ENCODE measurements at places on chromosomes 5 and 9.

DNA sequence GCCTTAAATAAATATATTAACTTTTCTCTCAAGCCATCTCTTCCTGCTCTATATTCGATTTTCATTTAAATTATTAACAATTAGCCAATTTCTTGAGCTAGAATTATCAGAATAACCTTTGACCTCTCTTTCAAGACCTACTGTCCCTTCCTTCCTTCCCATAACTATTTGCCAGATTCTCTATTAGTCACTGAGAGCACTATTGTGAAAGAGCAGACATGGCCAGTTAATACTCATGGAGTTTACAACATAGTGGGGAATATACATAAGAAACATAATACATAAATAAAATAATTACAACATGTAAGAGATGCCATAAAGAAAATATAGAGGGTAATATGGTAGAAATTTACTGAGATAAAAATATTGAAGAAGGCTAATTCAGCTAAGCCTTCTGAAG, 72.1 kb upstream of the CHD1 start:
- no peak for DNase-seq

GRCh38 chr9:74645007-74645639, 148.0 kb downstream of the RORB start:
- DNase-seq: peak; percentile 7

DNA sequence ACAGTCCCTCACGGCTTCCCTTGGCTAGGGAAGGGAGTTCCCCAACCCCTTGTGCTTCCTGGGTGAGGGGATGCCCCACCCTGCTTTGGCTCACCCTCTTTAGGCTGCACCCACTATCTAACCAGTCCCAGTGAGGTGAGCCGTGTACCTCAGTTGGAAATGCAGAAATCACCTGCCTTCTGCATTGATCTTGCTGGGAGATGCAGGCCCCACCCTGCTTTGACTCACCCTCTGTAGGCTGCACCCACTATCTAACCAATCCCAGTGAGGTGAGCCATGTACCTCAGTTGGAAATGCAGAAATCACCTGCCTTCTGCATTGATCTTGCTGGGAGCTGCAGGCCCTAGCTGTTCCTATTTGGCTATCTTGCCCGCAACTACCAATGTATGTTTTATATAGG, 44.7 kb downstream of the CCL28 start:
- no peak for DNase-seq

DNA sequence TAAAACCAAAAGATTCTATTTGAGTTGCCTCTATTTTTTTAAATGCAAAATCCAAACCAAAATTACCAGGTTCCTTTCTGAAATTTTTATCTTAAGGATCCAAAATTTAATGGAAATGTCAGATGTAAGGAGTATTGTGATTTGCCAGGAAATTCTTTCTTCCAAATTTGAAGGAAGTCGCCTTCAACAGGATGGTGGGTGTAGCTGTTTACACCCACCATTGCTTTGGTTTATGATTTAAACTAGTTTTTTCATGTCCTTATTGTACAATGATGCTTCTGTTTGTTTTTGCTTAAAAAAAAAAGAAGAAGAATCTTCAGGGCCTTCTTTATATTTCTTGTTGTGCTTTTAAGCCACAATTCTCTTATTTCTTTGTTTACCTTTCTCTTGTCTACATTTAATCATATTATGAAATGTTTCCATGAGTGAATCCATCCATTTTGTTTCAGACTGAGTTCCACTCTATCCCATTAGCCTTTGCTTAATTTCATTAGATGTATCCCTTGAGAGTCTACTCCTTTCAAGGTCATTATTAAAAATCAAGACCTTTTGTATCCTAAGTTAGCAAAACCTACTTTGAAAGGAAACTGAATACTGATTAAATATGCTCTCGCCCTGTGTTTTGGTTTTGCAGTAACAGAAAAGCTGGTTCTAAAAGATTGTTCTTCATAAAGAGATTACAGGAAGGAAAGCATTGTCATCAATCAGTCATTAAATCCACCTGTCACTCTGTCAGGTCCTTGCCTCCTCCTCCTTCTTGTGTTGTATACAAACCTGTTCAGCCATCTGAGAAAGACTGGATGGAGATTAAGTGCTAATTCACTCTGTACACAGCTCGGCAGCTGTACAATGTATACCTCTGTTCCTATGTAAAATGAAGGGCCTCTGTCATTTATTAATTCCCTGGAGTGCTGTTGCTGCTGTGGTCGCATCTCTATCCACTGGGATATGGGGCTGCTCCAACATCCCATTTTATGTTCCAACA, 45.5 kb upstream of the SLC2A8 start:
- no peak for DNase-seq

DNA sequence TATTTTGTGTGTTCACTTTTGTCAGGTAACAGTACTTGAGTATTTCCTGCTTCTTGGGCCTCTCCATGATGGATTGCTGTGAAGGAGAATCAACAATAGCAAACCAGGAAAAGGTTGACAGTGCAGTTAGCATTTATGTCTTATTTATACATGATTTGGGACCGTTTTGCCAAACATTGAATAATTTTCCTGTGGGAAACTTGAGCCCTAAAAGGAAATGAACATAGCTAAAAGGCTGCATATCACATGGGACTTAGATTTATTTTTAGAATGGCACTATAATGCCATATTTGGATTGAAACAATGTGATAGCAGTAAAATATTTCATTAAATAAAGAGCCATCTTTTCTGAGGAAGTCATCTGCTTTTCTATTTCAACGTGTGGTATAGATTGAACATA, 15.3 kb downstream of the GPR21 start:
- no peak for DNase-seq

GRCh38 chr5:141883184-141883891, 5.1 kb upstream of the PCDH1 start:
- no peak for DNase-seq

DNA sequence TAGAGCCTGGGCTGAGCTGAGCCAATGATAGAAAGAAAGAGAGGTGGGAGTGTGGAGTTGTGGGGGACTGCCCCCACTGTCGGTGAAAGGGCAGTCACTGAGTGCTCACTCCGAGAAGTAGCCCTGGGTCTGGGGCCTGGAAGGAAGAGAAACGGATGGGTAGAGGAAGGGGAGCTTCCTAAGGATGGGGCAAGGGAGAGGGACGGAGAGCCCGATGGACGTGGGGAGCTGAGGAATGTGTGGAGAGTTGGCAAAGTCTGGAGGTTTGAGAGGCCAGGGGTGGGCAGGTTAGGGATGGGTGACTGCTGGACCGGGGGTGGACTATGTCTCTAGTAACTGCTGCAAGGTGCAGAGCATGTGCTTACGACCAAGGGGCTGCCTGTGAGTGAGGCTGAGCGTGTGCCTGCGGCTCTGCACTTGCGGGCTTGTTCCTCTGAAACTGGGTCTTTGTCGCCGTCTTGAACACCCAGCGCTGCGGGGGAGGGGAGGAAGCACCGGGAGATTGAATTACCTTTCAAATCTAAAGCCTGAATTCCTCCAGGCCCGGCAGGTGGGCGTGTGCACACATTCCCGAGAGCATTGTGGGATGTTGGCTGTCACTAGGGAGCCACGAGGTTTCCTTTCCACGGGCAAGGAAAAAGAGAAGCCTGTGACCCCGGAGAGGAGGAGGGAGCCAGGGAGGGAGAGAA, 76.4 kb upstream of the ARAP3 start:
- no peak for DNase-seq

GRCh38 chr9:70881333-70881732, 240.1 kb downstream of the TRPM3 start:
- no peak for DNase-seq

GRCh38 chr5:112848116-112848811, 12.8 kb upstream of the SRP19 start:
- DNase-seq: peak; percentile 52

DNA sequence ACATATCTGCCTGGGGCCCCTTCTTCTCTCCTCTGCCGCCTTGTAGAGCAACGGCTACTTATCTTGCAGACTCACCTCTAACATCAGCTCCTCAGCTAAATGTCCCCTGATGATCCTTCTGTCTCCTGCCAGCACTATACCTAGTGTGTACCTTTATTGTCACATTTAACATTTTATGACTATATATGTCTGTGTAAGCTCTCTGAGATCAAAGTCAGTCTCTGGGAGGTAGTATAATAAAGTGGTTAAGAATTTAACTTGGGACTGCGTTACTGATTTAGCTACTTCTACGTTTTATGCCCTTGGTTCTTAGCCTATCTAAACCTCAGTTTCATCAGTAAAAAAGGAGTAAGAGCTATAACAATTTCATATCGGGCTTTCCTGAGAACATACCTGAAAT, 2.2 kb downstream of the TMED7 start:
- no peak for DNase-seq

DNA sequence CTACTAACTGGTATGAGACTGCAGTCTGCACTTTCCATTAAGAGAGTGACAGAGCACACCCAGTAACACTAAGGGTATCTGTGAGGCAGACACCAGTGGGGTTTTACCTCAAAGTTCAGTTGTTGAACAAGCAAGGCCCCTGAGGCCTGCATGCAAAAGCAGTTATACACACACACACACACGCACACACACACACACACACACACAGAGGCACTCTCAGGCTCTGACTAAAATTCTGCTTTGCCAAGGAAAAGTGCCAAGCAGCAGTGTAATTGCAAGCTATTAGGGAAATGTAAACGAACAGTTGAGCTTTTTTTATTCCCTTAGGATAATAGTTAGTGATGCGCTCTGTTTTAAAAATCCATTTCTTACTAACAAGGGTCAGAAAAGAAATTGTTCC, 377.1 kb downstream of the SPOCK1 start:
- DNase-seq: no peak

DNA sequence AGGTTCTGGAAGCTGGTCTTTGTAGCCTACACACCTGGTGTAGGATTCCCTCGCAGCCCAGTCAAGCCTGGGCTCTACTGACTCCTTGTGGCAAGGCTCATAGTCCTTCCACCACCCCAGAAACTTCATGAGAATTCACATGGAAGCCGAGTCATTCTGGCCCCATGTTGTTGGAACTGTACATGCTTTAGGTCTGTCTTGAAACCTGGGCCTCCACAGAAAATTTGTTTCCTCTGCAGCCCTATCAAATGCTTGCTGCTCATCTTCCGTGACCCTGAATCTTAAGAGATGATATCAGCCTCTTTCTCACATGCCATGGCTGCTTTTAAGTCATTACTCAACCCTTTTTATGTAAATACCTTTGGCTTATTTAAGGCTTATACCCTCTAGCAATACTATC, 113.4 kb upstream of the GRHPR start:
- peak; percentile 27 for DNase-seq

DNA sequence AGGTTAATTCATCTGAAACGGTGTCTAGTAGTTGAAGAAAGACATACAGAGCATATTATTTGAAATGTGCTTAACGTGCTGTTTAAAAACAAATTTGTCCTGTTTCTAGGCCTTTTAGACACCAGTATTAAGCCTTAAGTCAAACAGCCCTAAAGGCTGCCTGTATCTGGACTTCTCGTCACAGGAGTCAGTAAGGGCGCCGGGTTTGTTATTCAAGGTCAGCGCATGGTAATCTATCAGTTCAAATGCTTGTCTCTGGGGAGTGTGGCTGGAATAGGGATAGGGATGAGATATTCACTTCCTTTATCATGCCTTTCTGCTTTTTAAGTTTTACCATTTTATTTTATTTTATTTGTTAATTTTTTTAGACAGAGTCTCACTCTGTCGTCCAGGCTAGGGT, 9.4 kb upstream of the CNOT6 start:
- no peak for DNase-seq

DNA sequence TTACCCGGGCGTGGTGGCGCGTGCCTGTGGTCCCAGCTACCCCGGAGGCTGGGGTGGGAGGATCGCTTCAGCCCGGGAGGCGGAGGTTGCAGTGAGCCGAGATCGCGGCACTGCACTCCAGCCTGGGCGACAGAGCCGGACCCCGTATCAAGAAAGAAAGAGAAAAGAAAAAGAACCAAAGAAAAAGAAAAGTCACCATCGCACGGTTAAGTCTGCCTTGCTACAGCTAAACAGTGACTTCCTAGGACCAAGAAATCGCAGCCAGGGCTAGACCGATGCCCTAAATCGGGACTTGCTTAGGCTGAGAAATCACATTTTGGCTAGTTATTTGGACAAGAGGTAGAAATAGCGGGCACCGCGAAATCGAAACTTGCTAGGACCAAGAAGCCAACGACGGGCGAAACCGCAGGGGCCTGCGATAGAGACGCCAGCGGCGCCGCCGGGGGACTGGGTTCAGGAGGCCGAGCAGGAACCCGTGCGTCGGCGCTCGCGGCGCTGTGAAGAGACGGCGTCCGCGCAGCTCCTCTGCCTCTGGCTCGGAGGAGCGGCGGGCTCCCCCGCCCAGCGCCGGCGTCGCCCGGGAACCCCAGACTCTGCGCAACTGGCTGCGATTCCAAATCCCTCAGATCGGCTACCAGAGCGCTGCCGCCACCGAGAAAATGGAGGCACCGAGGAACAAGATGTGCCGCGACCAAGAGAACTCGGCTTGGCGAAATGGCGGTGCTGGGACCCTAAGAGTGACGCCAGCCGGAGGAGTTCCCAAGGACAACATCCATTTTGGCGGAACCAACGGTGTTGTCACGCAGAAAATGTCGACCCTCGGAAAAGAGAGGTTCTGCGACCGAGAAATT, 26.1 kb upstream of the ANXA2R start:
- DNase-seq: peak; percentile 58

GRCh38 chr9:347667-348292, 133.1 kb downstream of the DOCK8 start:
- DNase-seq: no peak

- no peak for DNase-seq
These were observed 235.0 kb downstream of the ROR2 start for GRCh38 chr9:91714874-91715615.

- DNase-seq: no peak
These were observed 493.0 kb downstream of the AGTPBP1 start for GRCh38 chr9:85248514-85249312.

DNA sequence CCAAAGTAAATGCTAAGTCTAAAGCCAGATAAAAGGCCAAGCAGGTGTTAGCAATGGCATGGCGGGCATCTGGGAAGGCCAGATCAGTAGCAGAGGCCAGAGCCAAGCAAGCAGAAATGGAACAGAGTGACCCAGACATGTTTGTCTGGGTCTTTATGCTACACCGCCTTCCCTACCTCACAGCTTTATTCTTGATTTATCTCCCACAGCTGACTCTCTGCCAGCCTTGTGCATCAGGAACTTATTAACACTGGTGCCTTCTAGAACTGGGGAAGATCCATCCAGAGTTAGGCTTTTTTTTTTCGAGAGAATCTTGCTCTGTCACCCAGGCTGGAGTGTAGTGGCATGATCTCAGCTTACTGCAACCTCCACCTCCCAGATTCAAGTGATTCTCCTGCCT, 112.5 kb upstream of the SLC44A1 start:
- no peak for DNase-seq

- DNase-seq: no peak
These were observed 198.5 kb downstream of the FBN2 start for GRCh38 chr5:128339585-128339984.

GRCh38 chr9:121807823-121808278, 156.4 kb downstream of the DAB2IP start:
- DNase-seq: no peak

- DNase-seq: no peak
These were observed 11.1 kb upstream of the ARAP3 start for GRCh38 chr5:141692919-141693725.

DNA sequence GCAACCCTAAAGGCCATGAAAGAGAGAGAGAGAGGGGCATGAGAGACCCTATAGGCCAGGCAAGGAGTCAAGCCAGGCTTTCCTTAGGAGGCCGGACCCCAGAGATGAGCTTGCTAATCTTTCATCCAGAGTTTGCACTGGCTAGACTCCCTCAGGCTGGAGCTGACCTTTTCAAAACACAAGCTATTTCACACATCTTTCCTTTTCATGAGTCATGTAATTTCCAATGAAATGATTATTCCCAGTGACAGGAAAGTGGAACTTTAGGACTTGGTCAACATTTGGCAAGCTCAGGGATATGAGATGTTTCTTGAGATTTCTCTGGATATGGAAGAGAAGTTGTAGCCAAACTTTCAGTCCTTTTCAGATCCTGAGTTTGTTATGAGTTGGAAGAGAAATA, 117.7 kb downstream of the TARS1 start:
- DNase-seq: no peak

- no peak for DNase-seq
These were observed 21.5 kb upstream of the AKNA start for GRCh38 chr9:114409103-114409780.

Data from GM20000 (cell line).